ENCODE measurements at places on chromosomes 7 and 10. TPM values are rescaled to one million over a fixed set of nuclear protein-coding genes. Genes with fewer than 3 reads are reported as not detected.
A peak's percentile ranks its signal among the peaks of the same experiment; 100 is the strongest.

DNA sequence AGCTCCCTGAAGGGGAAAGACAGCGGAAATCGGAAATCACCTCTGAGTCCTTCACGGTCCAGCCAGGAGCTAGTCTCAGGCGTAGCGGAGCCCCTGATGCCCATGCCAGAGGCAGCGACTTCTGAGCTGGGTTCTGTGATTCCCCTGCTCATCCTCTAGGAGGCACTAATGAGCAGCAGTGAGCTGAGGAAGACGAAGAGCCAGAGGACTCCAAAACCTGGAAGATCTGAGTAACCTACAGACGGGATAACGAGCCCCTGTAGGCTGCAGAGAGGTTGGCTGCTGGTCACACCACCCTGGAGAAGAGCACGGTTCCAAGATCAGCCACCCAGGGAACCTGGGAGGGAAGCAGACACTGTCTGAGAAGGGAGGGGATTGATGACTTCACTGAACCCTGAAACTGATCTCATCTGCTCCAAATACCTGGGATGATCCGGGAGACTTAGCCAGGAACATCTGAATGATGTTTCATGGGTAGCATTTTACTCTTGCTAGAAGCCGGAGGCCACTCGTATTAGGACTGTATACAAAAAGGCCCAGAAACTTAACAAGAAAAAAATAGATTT, 304.1 kb downstream of the PAXIP1 start:
- H3K27me3 ChIP-seq, result no peaks in the 10 kb centered on the region
- no peak overlapping the region for H3K27ac ChIP-seq
- no peaks in the 10 kb centered on the region for H3K4me1 ChIP-seq
- DNase-seq, result no peak
- H3K4me3 ChIP-seq, result no peak overlapping the region

GRCh38 chr7:132489776-132490237, 86.5 kb downstream of the PLXNA4 start:
- DNase-seq, result no peak
- no peaks in the 10 kb centered on the region for H3K27me3 ChIP-seq
- H3K27ac ChIP-seq, result no peak overlapping the region
- H3K4me3 ChIP-seq, result no peak overlapping the region
- peaks cover 8% of the 10 kb centered on the region for H3K36me3 ChIP-seq

DNA sequence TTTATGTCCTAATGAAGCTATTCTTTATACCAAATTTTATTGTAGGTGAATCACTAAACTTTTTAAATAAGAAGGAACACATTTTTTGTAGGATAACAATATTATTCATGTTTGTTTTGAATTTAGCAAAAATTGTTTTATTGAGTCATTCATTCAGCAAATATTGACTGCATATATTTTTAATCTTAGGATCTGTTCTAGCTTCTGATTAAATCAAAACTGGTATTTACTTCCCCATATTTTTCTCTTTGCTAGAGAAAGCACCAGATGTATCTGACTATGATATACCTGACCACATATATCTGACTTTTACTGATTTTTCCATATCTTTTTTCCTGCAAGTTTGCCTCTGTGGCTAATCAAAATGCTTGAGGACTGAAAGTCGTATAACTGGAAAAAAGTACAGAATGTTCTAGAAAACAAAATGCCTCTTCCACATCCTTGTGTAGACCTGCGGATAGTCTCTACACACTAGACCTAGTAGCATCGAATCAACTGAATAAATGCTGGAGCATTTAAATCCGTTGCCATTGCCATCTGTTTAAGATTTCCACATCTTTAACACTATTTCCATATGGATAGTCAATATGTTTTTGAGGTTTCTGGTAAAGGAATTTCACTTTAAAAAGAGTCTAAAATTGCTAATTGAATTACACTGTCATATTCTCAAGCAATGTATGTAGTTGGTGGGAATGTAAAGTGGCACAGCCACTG, 594.7 kb downstream of the KCNMA1 start:
- DNase-seq, result no peak
- H3K27ac ChIP-seq, result no peak overlapping the region
- H3K27me3 ChIP-seq, result peaks cover 2% of the 10 kb centered on the region
- no peaks in the 10 kb centered on the region for H3K36me3 ChIP-seq
- no peaks in the 10 kb centered on the region for H3K4me1 ChIP-seq

DNA sequence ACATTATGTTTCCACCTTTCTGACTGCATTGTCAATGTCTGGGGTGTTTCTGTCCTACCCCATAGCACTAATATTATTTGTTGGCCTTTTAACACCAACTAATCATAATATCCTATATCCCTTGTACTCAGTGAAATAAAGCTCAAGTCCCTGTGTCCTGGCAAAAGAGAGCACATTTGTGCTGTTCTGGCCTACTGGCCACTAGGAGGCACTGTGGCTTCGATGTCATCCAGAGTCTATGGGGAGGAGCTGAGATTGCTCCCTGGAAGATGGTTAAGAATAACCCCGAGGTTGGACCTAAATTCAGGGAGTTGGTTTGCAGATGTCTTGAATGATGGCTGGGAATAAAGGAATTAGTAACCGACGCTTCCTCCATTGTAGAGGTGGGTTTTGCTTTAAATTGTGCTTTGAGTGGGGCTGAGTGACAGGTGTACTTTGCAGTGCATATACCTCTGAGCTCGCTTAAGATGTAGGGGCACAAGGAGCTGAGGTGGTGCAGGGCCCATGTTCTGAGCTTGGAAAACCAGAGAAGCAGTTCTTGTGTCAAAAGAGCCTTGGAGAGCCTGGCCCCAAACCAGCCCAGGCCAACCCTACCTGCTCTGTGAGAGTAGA, 191.2 kb upstream of the PRSS1 start:
- H3K27ac ChIP-seq, result no peak overlapping the region
- no peaks in the 10 kb centered on the region for H3K27me3 ChIP-seq
- no peak overlapping the region for H3K4me3 ChIP-seq
- DNase-seq, result peak; percentile 76
- H3K36me3 ChIP-seq, result no peaks in the 10 kb centered on the region
- H3K4me1 ChIP-seq, result peaks cover 2% of the 10 kb centered on the region

- DNase-seq, result no peak
- peaks cover 2% of the 10 kb centered on the region for H3K4me1 ChIP-seq
- no peaks in the 10 kb centered on the region for H3K36me3 ChIP-seq
- H3K27me3 ChIP-seq, result no peaks in the 10 kb centered on the region
These were observed 319.7 kb downstream of the HPSE2 start for GRCh38 chr10:98915911-98916310.

- no peak overlapping the region for H3K27ac ChIP-seq
- no peaks in the 10 kb centered on the region for H3K27me3 ChIP-seq
- H3K4me1 ChIP-seq, result no peaks in the 10 kb centered on the region
These were observed 24.7 kb upstream of the PIK3CG start for GRCh38 chr7:106840342-106840741.

DNA sequence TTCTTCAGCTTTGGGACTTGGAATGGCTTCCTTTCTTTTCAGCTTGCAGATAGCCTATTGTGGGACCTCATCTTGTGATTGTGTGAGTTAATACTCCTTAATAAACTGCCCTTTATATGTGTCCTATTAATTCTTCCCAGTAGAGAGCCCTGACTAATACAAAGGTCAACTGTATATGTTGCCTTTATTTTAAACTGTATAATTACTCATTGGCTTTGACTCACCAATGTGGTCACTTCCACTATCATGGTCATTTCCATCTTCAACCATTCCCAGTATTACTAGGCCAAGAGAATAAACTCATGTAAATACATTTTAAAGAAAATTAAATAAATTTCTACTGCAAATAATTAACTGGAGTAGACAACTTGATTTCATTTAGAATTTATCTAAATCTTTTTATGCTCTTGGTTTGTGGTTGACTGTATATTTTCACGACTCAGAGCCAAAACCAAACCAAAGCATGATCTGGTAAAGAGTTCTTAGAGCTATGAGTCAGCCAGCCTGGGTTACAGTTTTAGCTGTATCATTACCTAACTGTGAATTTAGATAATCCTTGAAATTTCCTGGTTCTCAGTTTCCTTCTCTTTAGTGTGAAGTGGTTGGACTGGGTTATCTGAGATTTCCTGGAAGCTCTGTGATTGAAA, 188.4 kb downstream of the PPP1R3A start:
- DNase-seq, result no peak
- no peak overlapping the region for H3K27ac ChIP-seq
- H3K4me3 ChIP-seq, result no peak overlapping the region
- H3K27me3 ChIP-seq, result no peaks in the 10 kb centered on the region
- H3K4me1 ChIP-seq, result no peaks in the 10 kb centered on the region

Gene ABCB8
- 57.1 TPM for total RNA-seq

Gene CDNF
- total RNA-seq, result 2.2 TPM

Gene PAPOLB
- 1.2 TPM for total RNA-seq

Gene HYAL4
- not detected for total RNA-seq

Gene GPR26
- 0.10 TPM for total RNA-seq

Gene ZNF33B
- 37.5 TPM for total RNA-seq

Gene NRG3
- total RNA-seq, result 3.2 TPM

Gene LRGUK
- total RNA-seq, result 0.81 TPM
